SJCRH30 (cell line): ENCODE measurements at places on chromosomes 7 and 10.

GRCh38 chr7:114979388-114979787 lies 57.5 kb downstream of the MDFIC start:
- DNase-seq: peak; percentile 88

GRCh38 chr7:43114458-43114780 lies 2.0 kb downstream of the HECW1 start:
- no peak for DNase-seq

- DNase-seq: no peak
Observed at GRCh38 chr10:7460006-7460405, 49.2 kb upstream of the SFMBT2 start.

DNA sequence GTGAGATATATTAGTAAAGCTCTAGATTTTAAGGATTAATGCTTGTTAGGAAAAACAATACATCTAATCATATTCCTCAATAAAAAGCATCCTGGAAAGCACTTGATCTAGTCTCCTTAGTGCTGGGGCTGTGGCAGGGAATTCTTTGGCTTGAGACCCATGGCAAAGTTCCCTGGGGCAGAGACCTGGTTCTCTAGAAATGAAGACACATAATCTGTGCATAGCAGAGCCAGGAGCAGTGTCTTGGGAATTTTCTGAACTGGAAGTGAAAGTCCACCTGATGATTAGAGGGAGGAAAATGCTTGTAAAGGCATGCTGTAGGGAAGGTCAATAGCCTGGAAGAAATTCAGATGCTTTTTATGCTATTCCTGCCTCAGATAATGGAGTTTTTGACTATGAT lies 247.4 kb downstream of the CDK14 start:
- DNase-seq: no peak

GRCh38 chr10:86667421-86668181 lies 710 bp upstream of the LDB3 start:
- no peak for DNase-seq

GRCh38 chr10:24784061-24784460 lies 60.4 kb upstream of the ARHGAP21 start:
- no peak for DNase-seq

GRCh38 chr10:77081481-77081891 lies 556.1 kb downstream of the KCNMA1 start:
- no peak for DNase-seq

DNA sequence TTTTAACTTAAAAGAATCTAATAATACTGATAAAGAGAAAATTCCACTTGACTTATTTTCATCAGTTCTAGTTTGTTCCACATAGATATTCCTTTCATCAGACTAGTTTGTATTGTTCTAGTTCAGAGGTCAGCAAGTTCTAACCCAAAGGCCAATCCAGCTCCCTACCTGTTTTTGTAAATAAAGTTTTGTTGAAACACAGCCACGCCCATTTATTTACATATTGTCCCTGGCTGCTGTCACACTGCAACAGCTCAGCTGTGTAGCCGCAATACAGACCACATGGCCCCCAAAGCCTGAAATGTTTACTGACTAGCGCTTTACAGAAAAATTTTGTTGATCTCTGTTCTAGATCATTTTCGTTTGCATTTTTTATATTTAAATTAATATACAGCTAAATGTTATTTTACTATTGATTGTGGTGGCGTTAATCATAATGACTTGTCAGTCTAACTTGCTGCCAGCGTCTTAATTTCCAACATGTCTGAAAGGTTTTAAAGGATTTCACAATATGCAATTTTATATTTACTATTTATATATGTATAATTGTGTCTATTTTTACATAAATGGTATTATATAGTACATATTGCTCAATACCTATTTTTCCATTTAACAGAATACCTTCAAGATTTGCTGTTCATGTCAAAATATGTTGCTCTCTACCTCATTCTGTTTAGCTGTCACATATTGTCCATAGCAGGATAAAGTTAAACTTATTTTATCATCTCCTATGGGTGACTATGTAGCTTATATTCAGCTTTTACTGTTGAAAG lies 159.3 kb downstream of the DYNC1I1 start:
- DNase-seq: no peak

DNA sequence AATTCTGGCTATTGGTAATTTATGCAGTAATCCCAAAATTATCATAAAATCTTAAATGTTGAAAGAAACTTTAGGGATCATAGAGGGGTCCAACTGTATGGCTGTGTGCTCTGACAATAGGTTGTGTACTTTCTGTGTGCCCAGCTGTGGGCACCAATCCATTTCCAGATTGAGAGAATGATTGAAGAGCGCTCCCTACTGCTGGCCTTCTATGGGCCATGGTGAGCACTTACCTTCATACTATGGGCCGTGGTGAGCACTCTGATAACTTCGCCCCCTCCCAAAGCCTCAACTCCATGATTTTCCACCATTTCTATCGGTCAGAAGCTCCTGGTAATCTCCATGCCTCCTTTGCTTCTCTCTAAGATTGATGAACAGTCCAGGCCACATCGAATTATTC lies 118.6 kb downstream of the STRA8 start:
- DNase-seq: no peak

DNA sequence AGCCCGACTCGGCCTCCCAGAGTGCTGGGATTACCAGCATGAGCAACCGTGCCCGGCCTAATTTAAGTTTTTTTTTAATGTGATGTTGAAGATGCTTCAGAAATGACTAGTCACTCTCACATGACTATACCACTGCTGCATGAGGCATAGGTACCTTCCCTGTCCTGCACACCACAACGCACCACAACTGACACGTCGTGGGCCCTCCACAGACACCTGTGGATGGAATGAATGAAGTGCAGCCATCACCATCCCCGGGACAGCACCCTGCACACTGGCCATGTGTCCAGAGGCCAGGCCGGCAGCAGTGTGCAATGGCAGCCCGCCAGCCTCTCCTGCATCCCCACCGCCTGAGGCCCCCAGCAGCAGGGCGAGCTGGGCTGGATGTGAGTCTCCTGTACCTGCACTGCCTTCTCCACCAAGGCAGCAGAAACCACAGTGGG lies 55.1 kb downstream of the VOPP1 start:
- no peak for DNase-seq

GRCh38 chr10:9510626-9511025 lies 1456.1 kb downstream of the GATA3 start:
- DNase-seq: no peak

DNA sequence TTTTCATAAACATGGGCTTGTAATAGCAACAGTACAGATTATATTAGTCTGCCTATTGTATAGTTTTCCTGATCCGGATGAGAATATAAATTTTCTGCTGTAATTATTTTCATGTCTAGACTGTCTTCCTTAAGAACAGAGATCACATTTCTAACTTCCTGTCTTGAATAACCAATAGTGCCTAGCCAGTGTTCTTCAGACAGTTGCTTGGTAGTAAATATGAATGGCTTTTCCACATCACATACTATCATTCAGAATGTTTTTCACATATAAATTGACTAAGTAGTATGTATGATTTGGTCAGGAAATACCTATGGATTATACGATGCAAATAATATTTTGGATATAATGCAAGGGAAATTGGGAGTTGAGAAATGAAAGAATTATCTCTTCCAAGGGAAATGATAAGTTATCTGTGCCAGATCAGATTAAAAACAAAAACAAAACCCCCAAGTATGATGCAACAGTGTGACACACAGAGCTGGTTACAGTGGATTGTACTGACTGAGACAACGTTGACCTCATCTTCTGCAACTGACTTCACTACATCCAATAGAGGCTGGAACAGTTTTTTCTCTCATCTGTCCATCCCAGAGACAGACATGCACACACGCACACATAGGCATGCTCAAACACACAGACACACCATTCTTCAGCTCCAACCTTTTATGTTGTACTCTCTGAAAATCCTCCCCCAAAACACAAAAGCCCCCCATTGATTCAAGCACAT lies 16.4 kb downstream of the ITGA8 start:
- DNase-seq: no peak
